ENCODE measurements at places on chromosomes 2 and 18. TPM values are rescaled to one million over a fixed set of nuclear protein-coding genes. Genes with fewer than 3 reads are reported as not detected.

GRCh38 chr2:233233618-233234230 is 17.7 kb upstream of the ATG16L1 start:
- no peak for DNase-seq

DNA sequence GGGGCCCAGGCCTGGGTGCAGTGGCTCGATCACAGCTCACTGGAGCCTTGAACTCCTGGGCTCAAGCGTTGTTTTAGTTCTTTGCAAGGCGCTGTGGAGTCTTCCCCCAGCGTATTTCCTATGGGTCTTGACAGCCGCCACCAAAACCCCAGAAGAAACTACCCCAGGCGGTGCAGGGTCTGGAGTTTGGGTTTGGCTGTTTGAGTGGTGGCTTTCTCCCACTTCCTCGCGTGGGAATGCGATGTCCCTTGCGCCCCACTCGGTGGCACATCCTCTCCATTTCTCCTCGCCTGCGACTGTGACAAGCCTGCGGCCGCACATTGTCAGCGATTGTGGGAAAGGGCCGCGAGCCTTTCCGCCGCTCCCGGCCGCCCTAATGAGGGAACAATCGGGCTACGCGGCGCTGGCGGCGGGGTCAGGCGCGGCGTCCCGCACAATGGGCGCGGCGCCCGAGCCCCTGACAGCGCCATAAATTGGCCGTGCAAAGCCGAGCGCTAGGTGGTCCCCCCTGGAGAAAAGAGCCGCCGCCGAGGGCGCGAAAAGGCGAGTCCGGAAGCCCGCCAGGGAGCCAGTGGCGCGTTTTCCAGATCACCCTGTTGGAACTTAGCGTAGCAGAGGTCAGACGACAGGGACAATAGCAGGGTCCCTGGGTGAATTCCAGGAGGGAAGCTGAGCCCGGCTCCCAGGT is 194.9 kb upstream of the POU3F3 start:
- DNase-seq: no peak

GRCh38 chr2:121356058-121356640 is 71.1 kb upstream of the TFCP2L1 start:
- peak; percentile 74 for DNase-seq

DNA sequence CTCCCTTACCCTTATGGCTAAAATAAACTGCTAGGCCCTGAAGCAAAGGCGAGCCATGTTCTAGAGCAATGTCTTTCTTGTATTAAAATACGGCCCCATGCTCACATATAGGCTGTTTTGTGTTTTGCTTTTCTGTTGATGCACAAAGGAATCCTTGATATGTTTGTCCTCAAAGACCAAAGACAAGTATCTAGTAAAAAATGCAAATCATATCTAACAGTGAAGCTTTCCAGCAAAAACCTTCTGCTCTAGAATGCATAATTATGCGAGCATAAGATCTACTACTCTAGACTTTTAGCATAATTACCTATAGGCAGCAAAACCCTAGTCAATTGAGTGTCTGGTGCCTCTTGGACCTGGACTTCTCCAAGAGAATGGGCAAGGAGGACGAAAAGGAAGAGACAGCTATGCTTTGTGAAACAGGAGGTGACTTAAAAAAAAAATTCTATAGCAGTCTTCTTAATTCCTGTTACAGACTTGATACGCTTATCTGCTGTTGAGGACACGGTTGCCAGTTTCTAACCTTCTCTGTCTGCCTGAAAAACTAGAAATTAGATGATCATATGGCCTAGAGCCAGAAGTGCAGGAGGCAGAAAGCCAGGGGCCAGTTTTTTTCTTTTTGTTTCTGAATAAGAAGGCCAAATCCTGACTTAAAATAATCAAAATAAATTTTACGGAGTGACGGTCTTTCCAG is 1.5 kb upstream of the AMMECR1L start:
- DNase-seq: no peak

GRCh38 chr2:20702563-20702962 is 35.6 kb downstream of the GDF7 start:
- DNase-seq: peak; percentile 17

GRCh38 chr2:75326645-75327044 is 127.3 kb upstream of the TACR1 start:
- DNase-seq: no peak

DNA sequence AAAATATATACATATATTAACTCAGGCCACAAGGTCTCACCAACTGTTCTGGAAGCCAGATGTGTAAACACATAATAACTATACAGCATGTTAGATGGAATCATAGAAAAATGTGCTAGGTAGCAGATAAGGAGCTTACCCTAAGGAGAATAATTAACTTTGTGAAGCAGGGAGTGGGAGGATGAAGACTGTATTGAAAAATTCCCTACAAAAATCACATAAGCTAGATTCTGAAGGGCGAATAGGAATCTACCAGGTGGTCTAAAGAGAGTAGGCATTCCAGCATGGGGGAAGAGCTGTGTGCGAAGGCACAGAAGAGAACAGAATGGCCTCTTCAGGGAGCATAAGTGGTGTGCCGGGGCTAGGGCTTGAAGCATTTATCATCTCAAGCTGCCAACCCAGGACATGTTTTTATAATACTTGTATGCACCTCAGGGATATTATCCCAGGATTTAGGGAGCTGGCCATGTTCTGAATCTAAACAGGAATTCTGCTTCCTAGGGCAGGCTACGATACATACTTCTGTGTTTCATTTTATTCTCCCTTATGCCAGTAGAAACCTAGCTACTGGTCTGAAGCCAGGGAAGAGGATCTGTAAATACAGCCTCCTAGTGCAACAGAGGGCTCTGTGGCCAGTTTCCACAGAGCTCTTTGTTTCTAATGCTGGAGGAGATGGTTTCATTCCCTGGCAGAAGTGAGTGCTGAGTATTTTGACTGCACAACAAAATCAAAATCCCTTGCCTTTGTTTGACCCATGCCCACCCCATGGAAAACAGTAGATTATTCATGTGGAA is 56.7 kb downstream of the NEMP2 start:
- DNase-seq: peak; percentile 8

DNA sequence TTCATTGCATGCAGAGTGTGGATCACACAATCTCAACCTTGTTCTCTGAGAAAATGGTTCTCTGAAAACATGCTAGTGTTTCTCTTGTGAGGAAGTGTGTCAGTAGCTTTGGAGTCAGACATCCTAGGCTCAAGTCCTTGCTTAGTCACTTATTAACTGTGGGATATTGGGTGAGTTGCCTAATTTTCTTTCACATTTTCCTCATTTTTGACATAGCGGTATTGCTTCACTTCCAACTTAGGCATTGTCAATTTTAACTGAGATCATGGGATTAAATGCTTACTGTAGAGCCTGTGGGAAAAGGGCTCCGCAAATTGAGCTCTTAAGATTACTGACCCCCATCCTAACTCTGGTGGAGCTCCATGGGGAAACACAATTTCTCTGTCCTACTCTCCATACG is 622.2 kb downstream of the CNTNAP5 start:
- no peak for DNase-seq

Gene UGT1A7
- total RNA-seq: not detected

Gene TCF23
- total RNA-seq: not detected

Gene CFC1
- not detected for total RNA-seq

Gene MDH1
- total RNA-seq: 113 TPM

Gene OSR1
- 0.65 TPM for total RNA-seq

Gene POTEC
- not detected for total RNA-seq
